Upper lobe of left lung (tissue), 6 donors: ENCODE measurements at places on chromosomes 6 and 20. TPM values are rescaled to one million over a fixed set of nuclear protein-coding genes. Genes with fewer than 3 reads are reported as not detected.
A peak's percentile ranks its signal among the peaks of the same experiment; 100 is the strongest.

DNA sequence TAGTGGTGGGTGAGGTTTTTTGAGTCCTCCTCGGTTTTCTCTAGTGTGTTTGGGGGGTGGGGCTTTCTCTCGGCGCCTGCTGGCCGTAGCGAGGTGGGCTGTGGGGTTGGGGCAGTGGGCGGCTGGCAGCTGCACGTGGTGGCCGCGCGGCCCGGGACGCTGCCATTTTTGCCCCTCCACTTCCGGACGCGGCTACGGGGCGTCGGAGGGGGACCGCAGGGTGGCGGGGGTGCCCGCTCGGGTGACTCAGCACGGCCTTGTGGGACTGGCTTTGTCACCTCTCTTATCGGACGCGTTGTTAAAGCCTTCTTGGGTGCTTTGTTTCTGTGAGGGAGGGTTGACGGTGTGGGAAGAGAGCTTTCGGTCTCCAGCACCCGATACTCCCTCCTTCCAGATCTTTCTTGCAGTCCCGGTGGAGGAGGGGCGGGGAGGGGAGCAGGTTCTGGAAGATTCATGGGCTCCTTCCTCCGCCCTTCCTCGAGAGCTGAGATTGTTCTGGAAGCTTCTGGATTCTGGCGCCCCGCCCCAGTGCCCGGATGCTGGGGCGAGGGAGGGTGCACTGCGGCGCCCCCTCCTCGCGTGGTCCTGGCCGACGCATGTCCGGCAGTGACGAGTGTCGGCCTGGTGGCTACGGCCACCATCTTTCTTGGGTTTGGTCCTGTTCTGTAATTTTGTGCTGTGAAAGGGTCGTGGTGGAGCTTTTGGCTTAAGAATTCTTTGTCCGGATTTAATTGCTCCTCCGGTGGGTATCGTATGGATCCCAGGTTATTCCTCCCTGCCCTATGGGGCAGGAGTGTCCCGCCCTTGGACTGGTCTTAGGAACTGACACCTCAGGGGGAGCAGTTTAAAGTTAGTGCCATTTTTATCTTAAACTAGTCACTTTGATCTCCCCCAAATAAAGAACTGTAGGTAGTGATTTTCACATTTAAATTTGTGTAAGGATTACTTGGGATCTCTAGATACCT lies 719 bp downstream of the HSP90AB1 start:
- no peaks in the 10 kb centered on the region for H3K27me3 ChIP-seq
- peak overlapping the region; percentile 86 for H3K4me3 ChIP-seq
- H3K27ac ChIP-seq = peak overlapping the region; percentile 88
- peaks cover 33% of the 10 kb centered on the region for H3K36me3 ChIP-seq

DNA sequence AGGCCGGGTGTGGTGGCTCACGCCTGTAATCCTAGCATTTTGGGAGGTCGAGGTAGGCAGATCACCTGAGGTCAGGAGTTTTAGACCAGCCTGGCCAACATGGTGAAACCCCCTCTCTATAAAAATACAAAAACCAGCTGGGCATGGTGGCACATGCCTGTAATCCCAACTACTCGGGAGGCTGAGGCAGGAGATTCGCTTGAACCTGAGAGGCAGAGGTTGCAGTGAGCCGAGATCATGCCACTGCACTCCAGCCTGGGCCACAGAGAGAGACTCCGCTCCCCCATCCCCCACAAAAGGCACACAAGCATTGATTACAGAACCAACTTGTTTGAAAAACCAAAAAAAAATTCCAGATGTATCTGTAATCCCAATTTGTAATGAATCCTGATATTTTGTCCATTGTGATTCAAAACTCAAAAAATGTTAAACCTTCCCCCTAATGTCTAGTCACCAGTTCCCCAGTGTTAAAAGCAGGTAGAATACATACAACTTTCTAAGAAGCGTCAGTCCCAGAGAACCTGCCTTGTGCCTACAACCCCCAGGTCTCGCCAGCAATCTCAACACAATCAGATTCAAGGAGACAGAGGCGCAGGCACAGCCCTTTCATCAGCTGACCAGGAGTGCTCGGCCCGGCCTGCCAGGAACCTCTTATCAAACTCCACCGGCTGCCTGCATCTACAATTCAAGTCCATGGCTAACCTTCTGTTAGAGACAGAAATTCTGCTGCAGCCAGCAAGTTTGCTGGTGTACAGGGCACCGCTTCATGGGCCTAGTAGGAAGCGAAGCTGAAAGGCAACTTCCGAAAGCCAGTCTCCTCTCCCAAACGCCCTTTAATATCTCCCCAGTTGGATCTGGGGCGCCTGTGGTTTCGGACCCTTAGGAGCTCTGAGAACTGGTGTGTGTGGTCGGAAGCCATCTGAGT lies 2.1 kb downstream of the EZR start:
- H3K27me3 ChIP-seq = no peaks in the 10 kb centered on the region
- H3K27ac ChIP-seq = peak overlapping the region; percentile 99
- DNase-seq = no peak
- H3K4me3 ChIP-seq = peak overlapping the region; percentile 83

GRCh38 chr6:9851541-9852380 lies 563.1 kb downstream of the TFAP2A start:
- H3K36me3 ChIP-seq = no peaks in the 10 kb centered on the region
- H3K4me3 ChIP-seq = no peak overlapping the region
- H3K27ac ChIP-seq = no peak overlapping the region
- no peaks in the 10 kb centered on the region for H3K4me1 ChIP-seq
- DNase-seq = no peak

DNA sequence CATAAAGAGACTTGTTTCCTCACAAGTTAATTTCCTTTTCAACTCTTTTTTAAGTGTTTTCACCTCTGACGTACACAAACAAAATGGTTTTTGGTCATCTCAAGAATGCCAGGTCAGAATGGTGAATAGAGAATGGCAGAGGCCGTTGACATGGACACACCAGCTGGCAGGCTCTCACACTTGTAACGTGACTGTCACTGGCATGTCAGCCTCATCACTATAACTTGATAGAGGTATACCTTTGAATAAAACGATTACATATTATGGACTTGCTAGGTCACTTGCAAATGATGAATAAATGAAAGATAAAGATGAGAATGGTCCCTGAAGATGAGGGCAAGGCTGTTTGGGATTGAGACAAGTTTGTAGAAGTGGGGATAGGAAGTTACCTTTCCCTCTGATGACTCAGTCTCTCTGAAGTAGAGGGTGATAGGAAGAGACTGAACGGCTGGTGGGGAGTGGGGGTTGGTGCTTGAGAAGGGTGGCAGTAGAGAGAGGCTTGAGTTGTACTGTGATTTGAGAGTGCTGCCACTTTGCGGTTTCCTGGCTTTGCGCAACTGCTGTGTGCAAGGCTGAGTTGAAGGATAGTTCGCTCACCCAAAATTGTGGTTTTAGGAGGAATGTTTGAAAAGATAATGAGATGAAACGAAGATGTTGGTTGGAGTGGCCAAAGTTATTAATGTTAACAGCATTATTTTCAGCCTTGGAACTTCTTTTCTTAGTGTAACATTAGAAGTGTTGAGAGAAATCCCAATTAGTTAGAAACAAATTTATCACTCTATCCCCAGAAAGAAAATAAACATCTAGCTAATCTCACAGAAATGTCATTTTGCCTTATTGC lies 30.3 kb downstream of the TBPL1 start:
- no peaks in the 10 kb centered on the region for H3K27me3 ChIP-seq
- H3K36me3 ChIP-seq = peaks cover 50% of the 10 kb centered on the region
- H3K4me3 ChIP-seq = no peak overlapping the region

DNA sequence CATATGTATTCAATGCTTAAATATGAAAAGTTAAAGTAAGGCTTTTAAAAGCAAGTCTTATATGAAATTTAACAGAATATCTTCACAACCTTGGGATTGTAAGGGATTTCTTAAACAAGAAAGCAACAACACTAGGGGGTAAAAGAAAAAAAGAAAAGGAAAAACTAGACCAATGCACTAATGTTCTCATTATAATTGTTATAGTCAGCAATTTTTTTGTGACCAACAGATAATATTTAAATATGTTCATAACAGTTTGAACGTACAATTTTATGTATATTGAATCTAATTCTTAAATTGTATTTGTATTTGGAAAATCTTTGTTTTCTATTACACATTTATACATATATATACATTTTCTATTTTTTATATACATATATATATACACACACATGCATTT lies 1397.8 kb upstream of the ADGRB3 start:
- no peaks in the 10 kb centered on the region for H3K4me1 ChIP-seq
- no peaks in the 10 kb centered on the region for H3K36me3 ChIP-seq
- DNase-seq = no peak
- no peak overlapping the region for H3K27ac ChIP-seq
- H3K4me3 ChIP-seq = no peak overlapping the region
- H3K27me3 ChIP-seq = no peaks in the 10 kb centered on the region

The CD109 gene
- total RNA-seq = 23.1 TPM
